ENCODE measurements at places on chromosomes 11 and 22.
A peak's percentile ranks its signal among the peaks of the same experiment; 100 is the strongest.

GRCh38 chr11:59426361-59427067 lies at the start of gene OR5A2:
Gene OR5A2 (minus strand): TSS chr11:59426413. CDS start chr11:59422953, 3,460 bp downstream.
- peak within 1 kb of the TSS; percentile 44 for H3K4me3 ChIP-seq
- DNase-seq: no peak
- H3K36me3 ChIP-seq: no peaks in the 10 kb centered on the region

DNA sequence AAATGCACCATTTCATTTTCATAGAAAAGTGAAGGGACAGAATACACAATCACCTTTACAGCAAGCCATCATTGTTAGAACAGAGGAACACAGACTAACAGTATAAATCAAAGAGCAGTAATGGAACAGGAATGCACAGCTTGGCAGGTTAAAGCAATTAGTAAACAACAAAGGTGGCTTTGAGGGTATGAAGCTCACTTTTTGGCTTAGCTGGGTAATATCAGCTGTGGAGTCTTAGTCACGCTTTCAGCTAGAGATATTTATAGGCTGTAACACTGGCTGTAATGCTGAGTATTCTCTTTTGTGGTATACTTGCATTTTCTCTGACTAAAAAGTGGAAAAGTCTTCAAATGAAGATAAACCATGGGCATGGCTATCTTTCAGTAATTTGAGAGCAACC lies 1780.5 kb downstream of the LRRC4C start:
- H3K36me3 ChIP-seq: peaks cover 5% of the 10 kb centered on the region
- no peak overlapping the region for H3K27ac ChIP-seq
- no peak for DNase-seq
- H3K4me1 ChIP-seq: peaks cover 4% of the 10 kb centered on the region
- no peaks in the 10 kb centered on the region for H3K27me3 ChIP-seq
- H3K4me3 ChIP-seq: no peak overlapping the region

GRCh38 chr22:50507421-50507990 lies at the start of gene LMF2:
Gene LMF2 (minus strand): TSS chr22:50507702. CDS start chr22:50507675, 27 bp downstream.
- H3K4me1 ChIP-seq: peaks cover 16% of the 10 kb centered on the region
- peak within 1 kb of the TSS; percentile 99 for H3K27ac ChIP-seq
- no peaks in the 10 kb centered on the region for H3K36me3 ChIP-seq
- DNase-seq: peak; percentile 91
- H3K27me3 ChIP-seq: no peaks in the 10 kb centered on the region
- peak within 1 kb of the TSS; percentile 95 for H3K4me3 ChIP-seq

DNA sequence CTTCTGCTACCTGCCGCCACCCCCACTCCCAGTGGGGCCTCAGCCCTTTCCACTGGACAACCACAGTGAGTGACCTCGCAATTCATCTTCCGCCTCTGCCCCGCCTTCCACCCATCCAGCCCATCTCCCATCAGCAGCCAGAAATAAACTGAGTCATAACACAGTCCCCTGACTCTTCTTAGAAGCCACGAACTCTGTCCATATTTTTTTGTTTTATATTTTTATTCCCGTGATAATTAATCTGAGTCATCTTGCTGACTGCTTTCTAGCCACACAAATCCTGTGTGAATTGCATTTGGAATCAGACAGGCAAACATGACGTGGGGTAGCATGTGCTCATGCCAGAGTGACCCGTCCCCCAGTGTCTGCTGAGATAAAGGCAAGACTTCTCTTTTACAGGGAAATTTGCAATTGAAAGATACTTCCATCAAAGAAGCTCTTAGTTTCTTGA lies 7.0 kb downstream of the FADD start:
- H3K27ac ChIP-seq: no peak overlapping the region
- H3K27me3 ChIP-seq: no peaks in the 10 kb centered on the region
- peak overlapping the region; percentile 29 for H3K4me3 ChIP-seq
- peaks cover 10% of the 10 kb centered on the region for H3K36me3 ChIP-seq

All from neural crest cell (in vitro differentiated cells).